ENCODE measurements at places on chromosomes 3 and 15.

DNA sequence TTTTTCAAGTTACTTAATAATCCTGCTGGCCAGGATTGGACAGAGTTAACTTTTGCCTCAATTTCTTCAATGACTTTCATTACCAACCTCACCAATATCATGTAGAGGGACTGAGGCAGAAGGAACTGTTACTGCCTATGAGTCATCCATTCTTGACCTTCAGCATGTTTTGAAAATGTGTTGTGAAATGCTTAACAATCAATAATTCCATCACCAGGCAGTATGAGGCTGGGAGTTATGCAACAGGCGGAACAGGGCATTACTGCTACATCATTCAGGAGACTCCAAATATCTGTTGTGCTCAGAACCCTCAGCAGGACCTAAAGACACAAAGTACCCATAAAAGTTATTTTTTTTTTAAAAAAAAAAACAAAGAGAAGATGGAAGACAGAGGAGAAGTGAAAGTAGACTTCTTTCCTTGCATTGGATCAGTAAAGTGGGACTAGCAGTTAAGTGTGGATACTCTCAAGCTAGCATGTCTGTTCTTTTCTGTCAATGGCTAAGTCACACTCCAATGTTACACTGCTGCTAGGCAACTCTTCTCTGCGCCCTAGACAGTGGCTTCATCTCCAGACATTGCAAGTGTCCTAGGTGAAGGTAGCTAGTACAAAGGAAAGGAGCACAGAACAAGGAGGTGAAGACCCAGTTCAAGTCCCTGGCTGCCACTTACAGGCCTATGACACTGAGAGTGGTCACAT lies 184.9 kb upstream of the LPP start:
- no peak for DNase-seq

GRCh38 chr3:57756528-57757401 lies 656 bp downstream of the SLMAP start:
- no peak for DNase-seq

DNA sequence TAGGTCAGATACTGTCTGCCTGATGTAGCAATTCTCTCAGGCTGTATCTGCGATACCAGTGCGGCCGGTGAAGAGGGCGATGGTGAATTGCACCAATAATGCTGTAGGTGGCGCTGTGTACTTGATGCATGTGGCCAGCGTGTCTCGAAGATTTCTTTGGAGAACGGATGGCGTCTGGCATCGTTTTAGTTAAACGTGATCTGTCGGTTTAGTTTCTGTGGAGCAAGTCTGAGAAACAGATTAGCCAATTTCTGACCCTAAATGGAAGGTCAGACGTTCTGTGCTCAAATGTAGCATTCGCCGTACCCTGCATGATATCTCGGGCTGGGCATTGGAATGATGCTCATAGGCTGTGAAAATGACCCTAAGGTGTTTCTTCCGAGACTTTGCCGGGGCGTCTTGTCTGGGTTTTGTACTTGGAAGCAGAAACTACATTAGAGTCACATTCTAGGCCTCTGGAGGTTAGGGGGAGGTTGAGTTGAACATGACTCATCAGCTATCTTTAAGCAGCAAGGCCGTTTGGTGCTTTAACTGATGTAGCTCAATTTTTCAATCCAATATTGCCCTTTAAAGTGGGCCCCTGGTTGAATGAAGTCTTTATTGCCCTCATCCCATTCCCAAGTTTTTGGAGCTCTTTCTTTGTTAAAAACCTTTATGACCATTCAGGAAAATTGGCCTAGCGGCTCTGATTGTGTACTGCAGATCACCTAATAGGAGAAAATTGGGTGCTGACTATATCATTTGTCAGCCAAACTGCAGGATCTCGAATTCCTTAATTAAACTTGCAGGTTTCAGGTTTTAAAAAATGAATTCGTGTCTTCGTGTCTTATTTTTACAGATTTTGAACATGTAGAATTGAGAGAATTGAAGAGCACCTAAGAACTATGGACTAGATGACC lies 80.0 kb downstream of the SQOR start:
- no peak for DNase-seq

DNA sequence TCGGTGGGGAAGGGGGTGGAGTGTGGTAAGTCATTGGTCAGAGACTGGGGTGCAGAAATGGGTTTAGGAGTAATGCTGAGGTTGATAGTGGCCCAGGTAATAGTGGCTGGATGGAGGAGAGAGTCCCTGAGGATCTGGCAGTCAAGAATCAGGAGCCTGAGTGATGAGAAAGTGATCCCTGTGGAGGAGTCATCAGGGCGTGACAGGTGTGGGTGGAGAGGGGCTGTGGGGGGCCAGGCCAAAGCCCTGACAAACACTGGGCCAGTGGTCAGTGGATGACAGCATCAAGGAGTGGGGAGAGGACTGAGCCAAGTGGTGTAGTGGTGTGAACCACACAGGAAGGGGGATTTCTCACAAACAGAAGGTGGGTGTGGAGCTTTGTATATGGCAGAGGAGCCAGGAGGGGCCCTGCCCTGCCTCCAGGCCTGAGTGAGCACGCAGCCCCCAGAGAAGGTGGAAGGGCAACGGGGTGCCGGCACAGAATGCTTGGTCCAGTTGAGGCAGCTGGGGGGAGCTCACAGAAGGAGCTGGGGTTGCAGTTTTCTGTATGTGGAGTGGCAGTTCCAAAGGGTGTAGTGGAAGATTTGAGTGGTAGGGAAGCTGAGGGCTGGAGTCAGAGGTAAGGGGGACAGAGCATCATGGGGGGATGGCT lies 77.1 kb downstream of the SPSB4 start:
- DNase-seq, result no peak

- no peak for DNase-seq
These were observed 20.6 kb upstream of the GP9 start for GRCh38 chr3:129040039-129040336.

- DNase-seq, result no peak
These were observed 181.1 kb upstream of the RBMS3 start for GRCh38 chr3:29099775-29100174.

- no peak for DNase-seq
These were observed 100.8 kb upstream of the MME start for GRCh38 chr3:154979331-154979730.

DNA sequence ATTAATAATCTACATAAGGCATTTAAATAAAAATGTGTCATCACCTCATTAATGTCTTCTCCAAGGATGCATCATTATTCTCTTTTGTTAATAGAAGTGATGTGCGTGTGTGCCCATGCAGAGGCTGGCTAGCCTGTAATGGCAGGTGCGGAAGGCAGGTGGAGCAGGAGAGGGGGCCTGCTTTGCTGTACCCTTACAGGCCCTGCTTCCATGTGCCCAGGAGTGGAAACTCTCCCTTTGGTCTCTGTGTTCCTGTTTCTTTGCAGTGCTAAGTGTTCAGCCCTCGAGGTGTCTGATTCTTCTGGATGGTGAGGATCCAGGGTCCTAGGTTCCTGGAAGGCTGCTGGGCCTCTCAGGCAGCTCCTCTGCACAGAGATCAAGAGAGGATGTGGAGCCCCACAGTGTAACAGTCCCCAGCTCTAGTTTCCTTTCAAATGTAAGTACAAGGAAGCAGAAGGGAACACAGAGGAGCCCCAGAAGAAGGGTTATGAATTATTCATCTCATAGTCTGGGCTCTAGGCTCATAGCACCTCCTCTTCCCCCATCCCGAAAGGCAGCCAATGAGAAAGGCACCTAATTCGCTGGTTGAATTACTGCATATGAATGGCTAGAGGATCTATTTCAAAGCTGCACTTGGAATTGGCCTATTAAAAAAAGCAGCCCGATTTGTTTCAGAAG lies 39.2 kb upstream of the AGBL1 start:
- DNase-seq, result no peak

GRCh38 chr3:57048052-57048671 lies 12.3 kb upstream of the SPATA12 start:
- DNase-seq, result peak; percentile 20

- no peak for DNase-seq
These were observed 17.5 kb upstream of the POC1A start for GRCh38 chr3:52171514-52172261.

DNA sequence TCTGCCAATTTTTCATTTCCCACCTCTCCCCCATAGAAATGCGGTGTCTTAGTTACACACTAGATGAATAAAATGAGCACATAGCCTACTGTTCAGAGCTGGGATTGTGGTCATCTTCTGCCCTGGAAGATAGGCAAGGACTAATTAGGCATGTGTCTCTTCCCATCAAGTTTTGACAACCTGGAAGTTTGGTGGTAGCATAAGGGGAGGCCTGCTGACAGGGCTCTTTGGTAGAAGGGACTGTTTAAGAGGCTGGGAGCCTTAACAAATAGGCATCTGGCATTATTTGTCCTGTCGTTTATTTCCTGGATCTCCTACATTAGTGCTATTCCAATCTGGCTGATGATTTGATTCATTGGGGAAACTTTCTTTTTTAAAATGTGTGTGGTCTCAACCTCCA lies 512.3 kb downstream of the ZNF385D start:
- DNase-seq, result no peak

- DNase-seq, result no peak
These were observed 16.4 kb downstream of the EHD4 start for GRCh38 chr15:41955807-41956525.

DNA sequence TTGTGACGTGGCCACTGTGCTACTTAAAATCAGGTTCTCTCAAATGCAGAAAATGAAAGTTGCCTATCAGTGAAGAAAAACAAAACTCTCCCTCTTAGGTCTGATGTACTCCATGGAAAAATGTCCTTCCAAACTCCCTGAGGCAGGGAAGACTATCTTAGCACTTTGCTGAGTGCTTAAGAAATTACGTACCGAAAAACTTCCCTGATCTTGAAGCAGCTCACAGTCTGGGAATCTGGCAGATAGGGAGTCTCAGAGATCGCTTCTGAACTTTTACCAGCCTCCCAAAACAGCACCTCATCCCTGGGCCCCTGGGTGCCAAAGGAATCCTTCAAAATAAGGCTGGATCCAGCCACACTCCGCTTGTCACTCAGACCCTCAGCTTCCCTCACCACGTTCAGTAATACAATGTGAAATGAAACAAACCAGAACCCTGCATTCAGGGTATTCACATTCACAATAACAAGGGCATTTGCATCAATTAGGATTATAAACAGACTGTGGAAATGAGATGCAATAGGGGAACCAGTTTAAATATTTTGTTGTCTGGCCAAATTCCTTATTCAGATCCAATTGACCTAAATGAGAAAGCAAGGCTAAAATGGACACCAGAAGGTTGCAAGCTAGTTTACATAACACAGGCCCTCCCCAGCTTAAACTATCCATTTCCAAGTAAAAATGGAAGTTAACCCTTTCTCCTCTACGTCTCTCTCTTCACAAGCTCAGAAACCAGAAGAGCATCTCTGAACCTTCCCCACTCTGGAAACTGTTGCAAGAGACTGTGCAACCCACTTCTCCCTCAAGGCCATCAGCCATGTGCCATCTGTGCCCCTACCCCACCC lies 20.9 kb downstream of the OSBPL10 start:
- no peak for DNase-seq

DNA sequence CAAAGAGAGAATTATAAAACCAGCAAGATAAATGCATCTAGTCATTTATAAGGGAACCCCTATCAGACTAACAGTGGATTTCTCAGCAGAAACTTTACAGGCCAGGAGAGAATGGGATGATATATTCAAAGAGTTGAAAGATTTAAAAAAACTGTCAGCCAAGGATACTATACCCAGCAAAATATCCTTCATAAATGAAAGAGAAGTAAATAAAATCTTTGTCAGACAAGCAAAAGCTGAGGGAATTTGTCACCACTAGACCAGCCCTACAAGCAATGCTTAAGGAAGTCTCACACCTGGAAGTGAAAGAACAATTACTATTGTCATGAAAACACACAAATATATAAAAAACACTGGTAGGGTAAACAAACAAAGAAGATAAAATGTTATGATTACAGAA lies 113.4 kb upstream of the FAM3D start:
- no peak for DNase-seq

DNA sequence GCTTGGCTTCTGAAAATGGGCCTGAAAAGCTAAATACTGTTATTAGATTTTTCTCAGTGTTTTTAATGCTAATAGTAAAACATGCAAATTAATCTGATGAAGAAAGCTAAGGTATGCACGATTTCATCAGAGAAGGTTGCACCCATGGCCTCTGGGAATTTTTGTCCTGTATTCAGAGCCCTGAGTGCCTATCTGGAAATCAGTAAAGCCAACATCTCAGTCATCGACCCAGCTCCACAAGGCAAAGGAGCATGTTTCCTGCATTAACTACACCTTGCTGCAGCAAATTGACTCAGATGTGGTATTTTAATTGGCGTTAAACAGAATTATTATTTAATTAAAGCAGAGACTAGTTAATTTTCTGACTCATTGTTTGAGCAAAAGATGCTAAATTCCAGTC lies 49.0 kb upstream of the TP63 start:
- DNase-seq, result no peak

- no peak for DNase-seq
These were observed 57.9 kb upstream of the DLG1 start for GRCh38 chr3:197356275-197356674.

DNA sequence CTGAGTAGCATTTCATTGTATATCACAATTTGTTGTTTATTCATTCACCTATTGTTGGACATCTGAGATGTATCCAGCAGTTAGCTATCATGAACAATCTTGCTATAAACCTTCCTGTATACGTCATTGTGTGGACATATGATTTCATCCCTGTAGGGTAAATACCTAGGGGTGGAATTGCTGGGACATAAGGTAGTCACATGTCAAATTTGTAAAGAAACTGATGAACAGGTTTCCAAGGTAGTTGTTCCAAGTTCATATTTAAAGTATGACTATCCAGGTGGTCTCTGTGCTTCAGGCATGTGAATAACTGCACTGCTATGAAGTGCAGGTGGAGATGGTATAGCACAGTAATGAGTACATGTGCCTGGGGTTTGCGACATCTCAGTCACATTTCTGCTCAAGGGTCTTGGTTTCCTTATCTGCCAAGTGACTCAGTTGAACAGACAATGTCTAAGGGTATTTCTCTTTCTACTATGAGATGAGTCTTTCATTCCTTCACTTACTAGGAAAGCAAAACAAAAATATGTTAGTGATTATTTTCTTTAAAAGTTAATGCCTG lies 229.0 kb upstream of the HES1 start:
- no peak for DNase-seq
